Thyroid gland (tissue), 4 donors: ENCODE measurements at places on chromosomes 5 and 9. TPM values are rescaled to one million over a fixed set of nuclear protein-coding genes. Genes with fewer than 3 reads are reported as not detected.

Gene ADAMTS12
- total RNA-seq, result 2.3 TPM

Gene PCAT7
- total RNA-seq, result not detected

Gene NRG2
- 1.4 TPM for total RNA-seq

Gene CEL
- total RNA-seq, result not detected

Gene MCC
- 5.1 TPM for total RNA-seq

Gene PAX5
- not detected for total RNA-seq

Gene SNCB
- total RNA-seq, result not detected

Gene MLANA
- not detected for total RNA-seq

Gene ENDOG
- total RNA-seq, result 74.6 TPM

Gene DMRTA1
- 3.9 TPM for total RNA-seq

Gene PCDHB4
- 3.2 TPM for total RNA-seq

Gene MOB3B
- total RNA-seq, result 11.9 TPM

Gene ENTREP1
- total RNA-seq, result 127 TPM

Gene ADAMTSL2
- 9.3 TPM for total RNA-seq

Gene TMEM171
- 22.3 TPM for total RNA-seq

Gene CARD9
- 0.56 TPM for total RNA-seq
